GM12891 (cell line): ENCODE measurements at places on chromosomes 2 and 18.

- DNase-seq, result no peak
Observed at GRCh38 chr18:61443081-61443725, 110.0 kb downstream of the CDH20 start.

DNA sequence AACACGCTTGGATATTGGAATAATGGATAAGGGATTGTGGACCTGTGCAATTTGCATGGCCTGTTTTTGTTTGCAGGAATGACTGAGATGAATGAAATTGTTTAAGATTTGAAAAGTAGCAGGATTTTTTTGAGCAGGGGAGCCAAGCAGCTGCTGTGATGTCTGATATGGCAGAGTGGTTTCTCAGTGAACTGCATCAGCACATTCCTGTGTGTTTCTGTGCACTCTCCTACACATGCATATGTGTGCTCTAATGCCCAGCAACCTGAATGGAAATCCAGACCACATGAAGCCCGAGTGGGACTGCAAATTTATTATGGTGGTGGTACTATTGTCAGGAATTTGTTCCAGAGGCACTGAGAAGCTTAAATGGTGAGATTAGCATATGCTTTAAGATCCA is 161.7 kb downstream of the PARD3B start:
- no peak for DNase-seq

DNA sequence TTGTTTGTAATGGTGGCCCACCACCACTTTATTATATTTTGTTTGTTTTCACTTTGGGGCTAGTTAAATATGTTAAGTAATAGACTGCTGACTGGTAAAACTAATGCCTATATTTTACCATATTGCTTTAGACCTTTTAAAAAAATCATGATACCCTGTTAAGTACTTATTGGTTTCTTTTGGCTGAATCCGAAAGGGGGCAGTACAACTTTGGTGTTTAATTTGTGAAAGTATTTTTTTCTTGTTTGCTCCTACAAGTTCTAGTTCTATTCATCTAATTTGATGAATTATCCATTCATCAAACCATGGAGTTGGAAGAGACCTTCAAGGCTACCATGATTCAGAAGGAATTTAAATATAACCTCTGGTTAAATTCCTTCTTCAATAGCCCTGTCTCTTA is 147.0 kb downstream of the MBD5 start:
- DNase-seq, result no peak

GRCh38 chr18:12155996-12156395 is 62.4 kb downstream of the ANKRD62 start:
- no peak for DNase-seq
